ENCODE measurements at places on chromosomes 4 and X. TPM values are rescaled to one million over a fixed set of nuclear protein-coding genes. Genes with fewer than 3 reads are reported as not detected.

Gene CPZ
- total RNA-seq = 86.5 TPM

Gene TSPAN6
- total RNA-seq = 76.8 TPM

Gene SATL1
- total RNA-seq = 0.21 TPM

Gene TRPC3
- total RNA-seq = 10.0 TPM

Gene IL2RG
- 1.2 TPM for total RNA-seq

Gene XK
- 4.2 TPM for total RNA-seq

Gene BRS3
- total RNA-seq = not detected

DNA sequence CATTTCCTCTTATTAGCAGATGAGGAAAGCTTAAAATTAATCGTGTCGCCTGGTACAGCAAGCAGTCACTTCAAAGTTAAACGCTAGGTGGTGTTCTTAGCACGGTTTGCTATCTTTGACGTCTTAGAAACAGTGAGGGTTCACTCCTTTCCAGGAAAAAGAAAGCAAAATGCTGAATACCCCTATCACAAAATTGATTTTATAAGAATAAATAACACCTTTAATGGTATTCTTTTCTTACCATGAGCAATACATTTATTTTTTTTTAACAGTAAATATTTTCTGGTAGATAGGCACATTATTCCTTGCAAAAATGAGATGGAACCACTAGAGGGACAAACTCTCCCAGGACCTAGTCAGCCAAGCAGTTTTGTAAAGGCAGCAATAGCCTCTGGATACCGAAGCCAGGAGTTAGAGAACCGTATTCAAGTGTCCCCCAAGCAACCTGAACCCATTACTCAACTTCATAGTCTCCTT is 153.9 kb downstream of the KDR start:
- DNase-seq = peak; percentile 8

GRCh38 chr4:42915484-42915883 is 23.0 kb downstream of the GRXCR1 start:
- no peak for DNase-seq

- DNase-seq = no peak
Observed at GRCh38 chr4:184816962-184817361, 8.8 kb downstream of the ACSL1 start.

DNA sequence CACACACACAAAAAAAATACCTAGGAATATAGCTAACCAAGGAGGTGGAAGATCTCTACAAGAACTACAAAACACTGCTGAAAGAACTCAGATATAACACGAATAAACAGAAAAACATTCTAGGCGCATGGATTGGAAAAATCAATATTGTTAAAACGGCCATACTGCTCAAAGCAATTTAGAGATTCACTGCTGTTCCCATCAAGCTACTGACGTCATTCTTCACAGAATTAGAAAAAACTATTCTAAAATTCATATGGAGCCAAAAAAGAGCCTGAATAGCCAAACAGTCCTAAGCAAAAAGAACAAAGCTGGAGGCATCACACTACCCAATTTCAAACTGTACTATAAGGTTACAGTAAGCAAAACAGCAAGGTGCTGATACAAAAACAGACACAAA is 390.2 kb downstream of the IDS start:
- no peak for DNase-seq

DNA sequence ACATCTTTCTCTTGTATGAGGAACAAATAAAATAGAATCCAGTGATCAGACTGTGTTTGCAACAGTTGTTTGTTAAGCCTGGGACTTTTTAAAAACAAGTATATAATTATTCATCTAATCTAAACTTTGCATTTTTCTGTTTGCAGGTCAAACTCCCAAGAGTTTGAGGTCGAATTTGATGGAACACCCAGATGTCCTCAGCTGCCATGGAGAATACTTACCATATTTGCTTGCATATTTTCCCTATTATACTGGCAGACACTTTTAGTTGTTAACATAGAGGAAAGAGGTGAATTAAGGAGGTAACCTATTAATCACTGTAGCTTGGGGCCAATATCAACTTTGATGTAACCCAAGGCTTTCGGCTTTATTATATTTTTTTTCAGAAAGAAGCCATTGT is 401.5 kb upstream of the DIPK2B start:
- no peak for DNase-seq

- DNase-seq = no peak
Observed at GRCh38 chrX:129230850-129231512, 292.3 kb downstream of the SMARCA1 start.

GRCh38 chr4:182048871-182049270 is 194.3 kb upstream of the TENM3 start:
- DNase-seq = no peak

- DNase-seq = no peak
Observed at GRCh38 chr4:147944249-147944648, 212.4 kb downstream of the ARHGAP10 start.

GRCh38 chr4:21709761-21710160 is 238.8 kb downstream of the KCNIP4 start:
- DNase-seq = no peak
